Effector memory CD4-positive, alpha-beta T cell (primary cell): ENCODE measurements at places on chromosomes 16 and 17.

- DNase-seq: no peak
Observed at GRCh38 chr17:57706761-57707160, 38.3 kb downstream of the CCDC182 start.

GRCh38 chr17:4719684-4720221 is 9.3 kb downstream of the ARRB2 start:
- no peak for DNase-seq

DNA sequence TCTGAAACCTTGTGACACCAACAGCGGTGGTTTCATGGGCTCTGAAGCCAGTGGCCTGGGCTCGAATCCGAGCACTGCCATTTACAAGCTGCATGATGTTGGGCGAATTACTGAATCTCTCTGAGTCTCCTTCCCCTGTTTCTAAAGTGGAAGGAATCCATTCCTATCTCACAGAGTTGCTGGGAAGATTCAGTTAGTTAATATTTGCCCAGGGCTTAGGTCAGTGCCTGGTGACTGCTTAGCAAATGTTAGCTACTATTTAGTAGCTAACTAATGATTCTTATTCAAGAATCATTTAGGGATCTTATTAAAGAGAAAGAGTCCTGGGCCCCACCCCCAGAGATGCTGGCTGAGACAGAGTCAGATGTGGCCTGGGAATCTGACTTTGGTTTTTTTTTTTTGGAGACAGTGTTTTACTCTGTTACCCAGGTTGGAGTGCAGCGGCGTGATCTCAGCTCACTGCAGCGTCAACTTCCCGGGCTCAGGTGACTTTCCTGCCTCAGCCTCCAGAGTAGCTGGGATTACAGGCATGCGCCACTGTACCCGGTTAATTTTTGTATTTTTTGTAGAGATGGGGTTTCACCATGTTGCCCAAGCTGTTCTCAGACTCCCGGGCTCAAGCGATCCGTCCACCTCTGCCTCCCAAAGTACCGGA is 33.6 kb upstream of the RAI1 start:
- no peak for DNase-seq

DNA sequence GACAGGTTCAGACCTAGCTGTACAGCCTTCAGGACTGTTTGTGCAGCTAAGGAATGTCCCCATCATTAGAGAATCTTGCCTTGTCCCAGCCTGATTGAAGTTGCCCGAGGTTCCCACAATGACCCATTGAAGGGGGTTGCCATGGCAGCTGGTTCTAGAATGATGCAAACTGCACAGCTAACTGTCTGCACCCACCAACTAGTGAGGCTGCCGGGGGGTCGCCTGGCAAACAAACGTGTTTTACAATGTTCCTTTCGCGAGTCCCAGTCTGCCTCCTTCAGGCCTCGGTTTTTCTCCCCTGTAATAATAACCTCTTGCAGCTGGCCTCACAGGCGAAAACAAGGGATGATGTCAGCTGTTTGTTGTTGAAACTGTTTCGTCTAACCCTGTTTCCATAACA is 5.5 kb downstream of the C16orf96 start:
- DNase-seq: no peak

- no peak for DNase-seq
Observed at GRCh38 chr16:1642753-1643152, 30.6 kb downstream of the CRAMP1 start.

DNA sequence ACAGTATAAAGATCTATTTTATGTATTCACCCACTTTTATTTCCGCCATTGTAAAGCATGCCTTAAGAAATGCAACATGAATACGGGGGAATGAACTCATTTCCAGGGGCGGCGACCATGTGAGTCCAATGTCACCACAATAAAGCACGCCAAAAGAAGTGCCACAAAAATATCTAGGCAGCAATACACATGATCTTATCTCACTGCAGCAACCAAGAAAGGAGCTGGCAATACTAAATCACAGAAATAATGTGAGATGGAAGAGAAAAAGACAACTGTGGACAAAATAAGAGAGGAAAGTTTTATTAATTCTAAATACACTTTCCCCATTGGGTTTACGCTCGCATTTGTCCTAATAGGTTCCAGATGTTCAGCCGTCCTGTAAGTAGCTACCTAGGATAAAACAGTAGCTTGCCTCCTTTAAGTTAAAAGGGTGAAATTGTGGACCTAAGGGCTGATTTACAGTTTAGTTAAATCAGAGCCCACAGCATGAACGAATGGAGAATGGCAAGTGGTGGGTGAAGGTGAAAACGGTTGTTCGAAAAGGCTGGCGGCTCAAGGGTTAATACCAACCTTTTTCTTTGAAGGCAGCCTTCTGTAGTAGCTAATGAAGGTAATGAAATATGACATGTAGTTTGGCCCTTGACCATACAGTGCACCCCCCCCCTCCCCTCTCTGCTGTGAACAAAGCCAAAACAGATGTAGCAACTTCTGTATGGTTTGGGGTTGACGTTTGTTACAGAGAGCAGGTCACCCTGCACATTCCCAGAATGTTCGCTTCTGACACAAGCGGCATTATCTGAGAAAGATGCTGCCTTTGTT is 504.2 kb upstream of the PSMD7 start:
- DNase-seq: no peak

- no peak for DNase-seq
Observed at GRCh38 chr17:40242774-40243173, 23.7 kb downstream of the WIPF2 start.

- DNase-seq: no peak
Observed at GRCh38 chr16:31440516-31441184, 1.9 kb downstream of the ZNF843 start.

GRCh38 chr16:64617836-64618476 is 503.9 kb downstream of the CDH11 start:
- DNase-seq: no peak

GRCh38 chr17:17493986-17494466 is 2.2 kb downstream of the RASD1 start:
- DNase-seq: no peak

DNA sequence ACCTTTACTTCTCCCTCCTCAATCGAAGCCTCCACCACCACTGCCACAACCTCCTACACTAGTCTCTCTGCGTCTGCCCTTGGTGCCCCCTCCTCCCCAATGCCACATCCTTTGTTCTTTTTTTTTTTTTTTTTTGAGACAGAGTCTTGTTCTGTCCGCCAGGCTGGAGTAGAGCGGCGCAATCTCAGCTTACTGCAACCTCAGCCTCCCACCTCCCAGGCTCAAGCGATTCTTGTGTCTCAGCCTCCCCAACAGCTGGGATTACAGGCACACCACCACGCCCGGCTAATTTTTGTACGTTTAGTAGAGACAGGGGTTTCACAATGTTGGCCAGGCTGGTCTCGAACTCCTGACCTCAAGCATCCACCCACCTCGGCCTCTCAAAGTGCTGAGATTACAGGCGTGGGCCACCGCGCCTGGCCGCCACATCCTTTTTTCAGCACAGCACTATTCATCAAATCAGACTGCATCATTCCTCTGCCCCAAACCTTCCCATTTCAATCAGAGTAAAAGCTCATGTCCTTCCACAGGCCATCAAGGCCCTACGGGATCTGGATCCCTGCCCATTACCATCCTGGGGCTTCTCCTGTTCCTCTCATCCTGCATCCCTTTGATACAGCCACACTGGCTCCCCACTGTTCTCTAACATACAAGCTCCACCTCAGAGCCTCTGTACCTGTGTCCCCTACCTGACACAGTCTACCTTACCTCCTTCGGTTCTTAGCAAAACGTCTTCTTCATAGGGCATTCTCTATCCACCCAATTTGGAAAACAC is 2.0 kb downstream of the KLHL11 start:
- no peak for DNase-seq

GRCh38 chr16:88782454-88783390 is 2.3 kb downstream of the PIEZO1 start:
- peak; percentile 48 for DNase-seq

DNA sequence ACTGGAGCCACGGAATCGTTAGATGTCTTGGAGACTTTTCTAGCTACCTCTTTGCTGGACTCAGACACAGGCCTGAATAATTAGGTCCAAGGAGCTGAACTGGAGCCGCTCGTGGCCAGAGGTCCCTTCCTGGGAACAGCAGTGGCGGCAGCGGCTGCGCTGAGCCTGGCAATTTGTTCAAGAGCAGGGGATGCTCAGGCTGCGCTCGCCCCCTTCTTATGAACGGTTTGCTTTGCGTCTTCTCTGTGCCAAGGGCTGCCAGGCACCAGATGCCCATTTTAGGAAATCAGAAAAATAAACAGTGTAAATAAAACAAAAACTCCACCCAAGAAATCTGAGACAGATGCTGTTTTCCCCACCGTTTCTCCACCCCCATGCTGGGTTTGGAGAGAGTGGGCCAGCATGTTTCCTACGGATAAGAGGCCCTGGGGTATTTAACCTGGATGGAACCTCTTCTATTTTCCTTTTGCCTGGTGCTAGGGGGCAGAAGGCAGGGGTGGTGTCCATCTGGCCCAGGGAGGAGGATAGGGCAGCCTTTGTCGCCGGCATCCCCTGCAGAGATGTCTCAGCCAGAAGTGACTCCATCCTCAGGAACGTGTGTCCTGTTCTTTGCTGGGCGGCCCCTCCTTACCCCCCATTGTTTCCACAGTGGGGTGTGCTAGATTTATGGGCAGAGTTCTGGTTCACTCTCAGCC is 163.4 kb downstream of the SEC14L1 start:
- no peak for DNase-seq

DNA sequence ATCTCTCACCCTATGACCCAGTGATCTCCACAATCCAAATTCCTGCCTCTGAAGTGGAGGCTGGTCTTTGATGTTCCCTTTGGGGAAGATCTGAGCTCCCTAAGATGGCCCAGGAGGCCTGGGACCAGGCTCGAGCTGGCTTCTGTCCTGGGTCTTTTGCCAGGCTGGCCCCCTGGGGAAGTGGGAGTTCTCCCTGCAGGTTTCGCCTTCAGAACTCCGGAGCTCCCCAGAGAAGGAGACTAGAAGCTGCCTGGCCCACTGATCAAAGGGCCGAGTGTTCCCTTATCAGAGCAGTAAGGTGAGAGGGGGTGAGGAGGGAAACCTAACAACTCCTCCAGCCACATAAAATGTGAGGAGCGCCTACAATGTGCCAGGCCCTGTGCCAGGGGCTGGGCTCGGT is 147.1 kb downstream of the IRF8 start:
- no peak for DNase-seq

DNA sequence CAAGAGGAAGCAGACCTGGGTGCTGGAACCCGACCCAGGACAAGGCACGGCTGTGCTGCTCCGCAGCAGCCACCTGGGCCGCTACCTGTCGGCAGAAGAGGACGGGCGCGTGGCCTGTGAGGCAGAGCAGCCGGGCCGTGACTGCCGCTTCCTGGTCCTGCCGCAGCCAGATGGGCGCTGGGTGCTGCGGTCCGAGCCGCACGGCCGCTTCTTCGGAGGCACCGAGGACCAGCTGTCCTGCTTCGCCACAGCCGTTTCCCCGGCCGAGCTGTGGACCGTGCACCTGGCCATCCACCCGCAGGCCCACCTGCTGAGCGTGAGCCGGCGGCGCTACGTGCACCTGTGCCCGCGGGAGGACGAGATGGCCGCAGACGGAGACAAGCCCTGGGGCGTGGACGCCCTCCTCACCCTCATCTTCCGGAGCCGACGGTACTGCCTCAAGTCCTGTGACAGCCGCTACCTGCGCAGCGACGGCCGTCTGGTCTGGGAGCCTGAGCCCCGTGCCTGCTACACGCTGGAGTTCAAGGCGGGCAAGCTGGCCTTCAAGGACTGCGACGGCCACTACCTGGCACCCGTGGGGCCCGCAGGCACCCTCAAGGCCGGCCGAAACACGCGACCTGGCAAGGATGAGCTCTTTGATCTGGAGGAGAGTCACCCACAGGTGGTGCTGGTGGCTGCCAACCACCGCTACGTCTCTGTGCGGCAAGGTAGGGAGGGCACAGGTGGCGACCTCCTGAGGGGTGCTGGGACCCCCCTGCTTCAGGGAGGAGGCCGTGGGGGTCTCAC is 667 bp downstream of the FSCN2 start:
- DNase-seq: no peak

- DNase-seq: peak; percentile 48
Observed at GRCh38 chr17:83079352-83079747, at the start of gene METRNL. Gene METRNL (plus strand): TSS chr17:83079609. CDS start chr17:83079816, 207 bp downstream.

GRCh38 chr17:78122216-78122930 is 6.2 kb downstream of the TMC6 start:
- no peak for DNase-seq

GRCh38 chr16:14244196-14245010 is 173.3 kb downstream of the MRTFB start:
- DNase-seq: no peak
